ENCODE measurements at places on chromosomes 13 and 19.

DNA sequence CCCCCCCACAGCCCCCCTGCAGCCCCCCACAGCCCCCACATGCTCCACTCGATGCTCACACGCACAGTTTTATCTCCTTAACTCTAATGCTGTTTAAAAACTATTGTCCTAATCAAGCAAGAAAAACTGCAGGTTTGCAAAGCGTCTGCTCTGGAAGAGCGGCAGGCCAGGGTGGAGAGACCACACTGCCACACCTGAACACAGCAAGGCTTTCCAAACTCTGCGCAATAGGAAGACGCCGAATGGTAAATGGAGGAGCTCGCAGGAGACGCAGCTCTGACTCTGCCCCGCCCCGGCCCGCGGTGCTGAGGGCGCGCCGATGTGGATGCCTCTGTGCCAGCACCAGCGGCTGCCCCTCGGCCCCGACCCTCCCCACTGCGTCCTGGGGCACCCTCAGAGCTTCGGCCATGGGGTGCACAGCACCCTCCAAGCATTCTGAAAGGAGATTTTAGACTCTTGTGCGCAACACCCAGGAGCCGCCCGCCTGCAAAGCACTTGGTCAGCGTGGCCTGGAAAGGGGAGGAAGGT is 32.4 kb downstream of the RASA3 start:
- DNase-seq, result no peak

GRCh38 chr13:93843082-93843481 is 616.5 kb downstream of the GPC6 start:
- DNase-seq, result no peak

- no peak for DNase-seq
Observed at GRCh38 chr13:73278186-73278585, 219.4 kb downstream of the KLF5 start.

GRCh38 chr13:22874839-22875238 is 305.9 kb upstream of the SGCG start:
- DNase-seq, result no peak

DNA sequence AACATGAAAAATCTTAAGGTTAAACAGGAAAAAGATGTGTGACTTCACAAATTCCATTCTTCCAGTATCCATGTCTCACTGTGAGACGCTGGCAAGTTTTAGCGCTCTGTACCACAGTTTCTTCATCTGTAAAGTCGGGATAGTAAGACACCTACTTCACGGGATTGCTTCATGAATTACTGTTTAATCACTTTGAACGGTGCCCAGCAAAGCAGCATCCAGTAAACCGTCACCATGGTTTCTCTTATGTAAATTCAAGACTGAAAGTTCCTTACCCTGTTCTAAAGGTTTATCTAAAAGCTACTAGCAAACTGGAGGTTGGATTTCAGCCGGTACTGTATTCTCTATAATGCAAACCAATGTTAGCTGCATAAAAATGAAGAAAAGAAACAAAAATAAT is 53.5 kb downstream of the KATNAL1 start:
- DNase-seq, result no peak

GRCh38 chr19:3863648-3864047 is 5.2 kb downstream of the ZFR2 start:
- no peak for DNase-seq

GRCh38 chr13:30019648-30020626 is 169.5 kb upstream of the UBL3 start:
- no peak for DNase-seq

DNA sequence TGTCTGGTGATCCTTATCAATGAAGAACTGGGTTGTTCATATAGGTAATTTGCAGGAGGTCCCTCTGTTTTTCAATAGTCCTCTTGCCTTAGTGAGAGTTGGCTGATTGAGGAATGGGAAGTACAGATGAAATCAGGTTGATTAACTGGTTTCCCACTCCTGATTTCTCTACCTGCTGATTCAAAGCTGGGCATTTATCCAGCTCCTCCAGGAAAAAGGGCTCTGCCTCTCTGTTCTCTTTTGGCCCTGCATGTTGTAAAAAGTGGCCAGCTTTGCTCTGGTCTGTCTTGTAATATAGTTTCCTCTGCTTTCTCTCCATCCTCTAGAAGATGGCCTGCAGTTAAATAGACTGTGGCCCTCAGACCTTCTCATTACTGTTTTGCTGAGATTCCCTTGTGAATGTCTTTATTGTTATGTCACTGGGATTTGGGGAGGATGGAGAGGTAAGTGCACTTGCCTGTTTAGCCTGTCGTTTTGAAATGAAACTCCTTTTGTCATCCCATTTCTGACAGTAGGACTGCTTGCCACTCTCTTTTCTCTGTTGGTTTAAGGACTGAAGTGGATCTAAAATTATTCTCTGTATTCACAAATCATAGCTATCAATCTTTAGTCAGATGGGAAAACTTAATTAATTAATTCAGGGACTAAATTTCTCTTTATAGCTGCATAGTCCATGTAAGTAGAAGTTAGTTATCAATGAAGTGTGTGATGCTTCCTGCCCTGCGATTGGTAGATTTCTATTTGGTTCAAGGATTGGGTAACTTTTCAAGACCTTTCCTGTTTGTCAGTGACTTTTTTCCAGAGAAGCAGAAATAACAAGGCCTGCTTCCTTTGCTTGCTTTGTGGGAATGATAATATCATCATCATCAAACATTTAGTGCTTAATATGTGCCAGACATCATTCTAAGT is 28.5 kb downstream of the GARRE1 start:
- no peak for DNase-seq

DNA sequence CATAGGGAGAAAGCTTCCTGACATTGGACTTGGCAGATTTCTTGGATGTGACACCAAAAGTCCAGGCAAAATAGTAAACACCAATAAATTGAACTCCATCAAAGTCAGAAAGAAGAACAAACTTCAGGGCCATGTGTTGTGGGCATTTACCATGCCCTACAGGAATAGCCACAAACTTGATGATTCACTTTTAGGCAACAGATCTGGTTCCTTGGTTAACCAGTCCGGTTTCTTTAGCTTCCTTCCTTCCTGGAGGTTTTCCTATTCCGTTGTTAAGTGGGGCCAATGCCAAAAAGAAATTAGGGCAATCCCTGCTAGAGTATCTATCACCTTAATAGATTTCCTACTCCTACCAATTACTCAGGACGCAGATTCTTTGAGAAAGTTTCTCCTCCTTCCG is 25.2 kb downstream of the IGFL1 start:
- DNase-seq, result no peak

- no peak for DNase-seq
Observed at GRCh38 chr19:2618611-2619010, 83.9 kb downstream of the GNG7 start.

DNA sequence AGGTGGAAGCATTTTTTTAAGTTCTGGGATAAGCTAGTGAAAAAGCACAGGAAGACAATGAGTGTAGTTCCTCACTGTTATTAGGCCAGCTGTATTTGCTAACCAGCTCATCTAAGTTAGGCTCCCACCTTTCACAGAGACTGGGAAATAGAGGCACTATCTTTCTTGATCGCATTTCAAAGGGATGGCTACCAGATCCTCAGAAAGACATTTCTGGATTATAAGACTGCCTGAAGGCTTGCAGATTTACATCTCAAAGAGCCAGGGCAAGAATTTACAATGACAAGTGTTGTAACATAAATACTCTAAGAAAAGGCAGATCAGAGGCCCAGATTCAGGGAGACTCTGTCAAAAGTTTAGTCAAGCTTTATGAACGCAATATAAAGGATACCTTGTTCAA is 1005.5 kb downstream of the PCDH9 start:
- no peak for DNase-seq

Data from cerebellar nuclear complex (tissue), 1 donor.